Esophagus squamous epithelium (tissue), 5 donors: ENCODE measurements at places on chromosomes 1 and 21.

DNA sequence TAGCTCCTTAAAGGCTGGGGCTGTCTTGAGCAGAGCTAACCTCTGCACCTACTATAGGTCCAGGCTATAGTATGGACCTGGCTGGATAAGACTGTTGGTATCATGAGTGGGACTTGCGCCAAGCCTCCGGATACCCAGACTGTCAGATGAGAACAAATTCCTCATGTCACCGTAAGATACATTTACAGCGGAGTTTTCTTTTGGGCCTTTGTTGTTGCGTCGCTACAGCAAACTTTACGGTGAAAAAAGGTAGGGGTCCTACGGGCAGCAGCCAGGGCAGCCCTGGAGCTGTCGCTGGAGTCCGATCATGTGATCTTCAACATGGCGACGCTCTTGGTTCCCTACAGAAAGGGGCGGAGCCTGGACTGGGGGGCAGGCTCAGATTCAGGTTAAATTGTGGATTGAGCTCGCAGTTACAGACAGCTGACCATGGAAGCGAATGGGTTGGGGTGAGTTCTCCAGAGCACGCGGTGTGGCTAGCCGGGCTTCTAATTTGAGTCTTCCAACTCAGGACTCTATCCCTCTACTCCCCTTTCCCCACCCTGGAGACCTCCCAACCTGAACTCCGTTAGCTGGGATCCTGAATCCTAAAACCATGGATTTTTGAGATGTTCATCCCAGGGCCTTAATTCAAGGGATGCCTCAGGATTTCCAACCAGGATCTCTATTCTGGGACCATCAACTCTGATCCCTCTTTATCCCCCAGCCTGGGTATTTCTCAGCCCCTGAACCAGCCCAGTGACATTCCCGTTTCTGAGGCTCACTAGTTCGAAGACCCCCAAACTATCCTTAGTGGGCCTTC is at the start of gene UROD:
Gene UROD, plus strand, starts transcription at position 418 of the 802 bp plus-strand sequence. Its CDS starts 12 bp downstream, at position 430.
- peak; percentile 54 for DNase-seq

- no peak for DNase-seq
These were observed 279.5 kb downstream of the KIF26B start for GRCh38 chr1:245434280-245434679.

DNA sequence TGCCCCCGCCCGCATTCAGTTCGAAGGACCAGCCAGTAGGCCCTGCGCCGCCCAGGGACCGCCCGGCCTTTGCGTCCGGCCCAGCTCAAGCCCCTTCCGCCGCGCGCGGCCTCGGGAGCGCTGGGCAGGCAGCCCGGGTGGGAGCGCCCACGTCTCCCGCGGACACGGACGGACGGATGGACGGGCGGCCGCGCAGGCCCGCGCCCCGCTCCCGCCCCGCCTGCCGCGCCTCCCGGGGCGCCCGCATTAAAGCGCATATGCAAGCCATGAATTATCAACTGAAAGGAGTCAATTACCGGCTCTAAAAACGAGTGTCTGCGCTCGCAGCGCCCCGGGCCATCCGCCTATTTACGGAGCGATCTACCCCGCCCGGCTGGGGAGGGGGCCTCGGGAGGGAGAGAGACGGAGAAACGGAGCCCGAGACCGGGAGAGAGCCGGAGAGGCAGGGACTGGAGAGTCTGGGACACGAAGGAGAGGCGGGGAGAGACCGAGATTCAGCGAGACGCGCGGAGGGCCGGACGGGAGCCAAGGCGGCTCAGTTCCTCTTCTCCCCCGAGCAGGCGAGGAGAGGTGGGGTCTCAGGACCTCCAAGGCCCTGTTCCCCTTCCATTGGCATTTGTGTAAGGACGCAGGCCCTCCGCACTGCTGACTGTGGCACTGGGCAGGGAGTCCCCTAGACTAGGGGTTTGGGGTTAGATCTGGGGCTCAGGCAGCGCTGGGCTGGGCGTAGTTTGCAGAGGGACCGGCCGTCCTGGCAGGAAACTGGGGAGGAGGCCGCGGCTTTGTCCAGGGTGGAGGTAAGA is 41.3 kb upstream of the DMBX1 start:
- DNase-seq = no peak

- DNase-seq = no peak
These were observed 443.9 kb downstream of the KIF26B start for GRCh38 chr1:245598524-245599305.

GRCh38 chr1:22317920-22318243 is 133.8 kb upstream of the ZBTB40 start:
- no peak for DNase-seq
